ENCODE measurements at places on chromosomes 5 and 9.

DNA sequence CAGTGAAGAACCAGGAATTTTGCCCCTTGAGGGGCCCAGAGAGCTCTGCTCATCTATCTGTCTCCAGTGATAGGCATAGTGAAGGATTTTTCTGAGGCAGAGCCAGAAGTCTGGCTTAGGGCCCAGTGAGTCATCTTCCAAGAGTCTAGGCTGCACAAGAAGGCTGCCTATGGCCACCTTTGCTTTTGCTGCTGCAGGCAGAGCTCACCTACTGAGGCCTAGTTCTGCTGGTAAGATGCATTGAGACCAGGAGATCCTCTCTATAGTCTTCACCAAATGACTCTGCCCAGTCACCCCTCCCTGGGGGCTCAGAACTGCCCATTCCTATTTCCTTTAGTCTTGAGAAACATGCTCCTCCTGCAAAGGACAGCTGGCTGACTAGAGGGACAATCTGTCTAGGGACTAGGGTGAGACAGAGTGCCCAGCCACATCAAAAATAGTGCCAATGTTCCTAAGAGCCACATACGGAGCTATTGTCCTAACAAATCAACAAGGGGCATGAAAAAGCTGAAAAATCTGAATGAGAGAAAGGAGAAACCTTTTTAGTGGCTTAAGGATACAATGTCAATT is 40.3 kb upstream of the CDKN2AIPNL start:
- peak; percentile 91 for DNase-seq

GRCh38 chr9:90926936-90927335 is 125.3 kb downstream of the SYK start:
- DNase-seq, result peak; percentile 37

DNA sequence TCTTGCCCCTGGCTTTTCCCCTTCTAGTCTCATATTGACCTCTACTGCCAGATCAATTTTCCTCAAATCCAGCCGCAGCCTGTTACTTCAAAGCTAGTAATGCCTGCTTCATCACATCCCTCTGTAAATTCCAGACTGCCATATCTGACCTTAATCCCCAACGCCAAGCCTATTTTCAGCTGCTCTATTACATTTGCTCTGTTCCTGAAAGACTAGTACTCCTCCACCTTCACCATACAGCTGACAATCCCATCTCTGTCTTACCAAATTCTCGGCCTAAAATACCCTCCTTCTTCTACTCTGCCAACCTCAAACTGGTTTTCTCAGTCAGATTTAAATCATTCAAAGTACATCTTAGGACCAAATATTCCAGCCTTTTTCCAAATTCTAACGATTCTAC is 420.2 kb downstream of the RAB3C start:
- no peak for DNase-seq

DNA sequence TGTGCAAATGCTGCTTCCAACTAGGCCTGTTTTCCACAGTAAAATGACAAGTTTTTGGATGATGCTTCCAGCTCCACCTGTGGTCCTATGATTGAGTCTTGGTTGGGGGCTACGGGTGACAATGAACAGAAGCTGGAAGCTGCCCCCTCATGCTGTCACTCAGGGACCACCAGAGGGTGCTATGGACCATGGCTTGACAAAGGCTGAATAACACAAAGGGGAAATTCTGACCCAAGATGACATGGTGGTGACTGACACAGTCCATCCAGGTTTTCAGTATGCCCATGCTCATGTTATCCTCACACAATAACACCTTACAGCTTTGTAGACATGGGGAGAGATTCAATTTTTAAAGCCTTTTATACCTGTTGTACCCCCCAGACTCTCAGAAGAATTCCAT is 23.9 kb upstream of the SAP30L start:
- DNase-seq, result no peak
